Progenitor cell of endocrine pancreas (in vitro differentiated cells): ENCODE measurements at places on chromosomes 3 and 15.

- no peak for DNase-seq
Observed at GRCh38 chr3:19013879-19014278, 134.4 kb upstream of the KCNH8 start.

- no peak for DNase-seq
Observed at GRCh38 chr3:142888099-142888480, 793 bp downstream of the PCOLCE2 start.

DNA sequence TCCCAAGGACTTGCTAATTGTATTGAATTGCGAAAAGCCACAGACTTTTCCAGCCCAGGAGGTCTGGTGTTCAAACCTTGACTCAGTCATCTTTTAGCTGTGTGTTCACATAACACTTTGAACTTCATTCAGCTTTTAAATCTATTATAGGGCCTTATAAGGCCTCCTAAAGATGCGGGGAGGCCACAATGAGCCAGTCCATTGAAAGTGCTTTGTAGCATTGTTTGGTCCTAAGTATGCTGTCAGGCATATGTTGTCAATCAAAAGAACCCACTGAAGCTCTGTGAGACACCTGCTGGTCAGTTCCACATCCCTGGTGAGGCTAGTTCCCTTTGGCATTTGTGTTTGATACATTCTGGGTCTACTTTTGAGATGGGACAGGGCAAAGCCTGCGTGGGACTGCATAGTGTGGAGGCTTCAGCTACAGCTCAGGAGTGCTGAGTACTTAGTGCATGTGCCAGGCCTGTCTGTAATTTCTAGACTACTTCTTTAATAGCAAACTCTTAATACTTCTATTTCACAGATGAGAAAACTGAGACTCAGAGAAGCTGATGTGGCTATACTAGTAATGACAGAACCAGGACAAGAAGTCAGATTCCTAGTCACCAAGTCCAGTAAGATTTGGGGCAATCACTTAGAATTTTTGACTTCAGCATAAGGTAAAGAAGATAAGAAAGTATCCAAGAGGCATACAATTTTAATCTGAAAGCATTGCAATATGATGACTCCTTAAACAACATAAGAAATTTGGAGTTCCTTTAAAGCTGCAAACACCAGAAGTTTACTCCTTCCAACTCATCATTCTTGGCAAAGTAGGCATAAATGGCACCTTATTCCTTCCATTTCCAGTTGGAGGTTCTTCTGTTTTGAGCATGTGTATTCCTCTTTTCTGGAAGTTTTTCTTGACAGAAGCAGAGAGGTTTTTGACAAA lies 213.0 kb downstream of the PDCD6IP start:
- no peak for DNase-seq

DNA sequence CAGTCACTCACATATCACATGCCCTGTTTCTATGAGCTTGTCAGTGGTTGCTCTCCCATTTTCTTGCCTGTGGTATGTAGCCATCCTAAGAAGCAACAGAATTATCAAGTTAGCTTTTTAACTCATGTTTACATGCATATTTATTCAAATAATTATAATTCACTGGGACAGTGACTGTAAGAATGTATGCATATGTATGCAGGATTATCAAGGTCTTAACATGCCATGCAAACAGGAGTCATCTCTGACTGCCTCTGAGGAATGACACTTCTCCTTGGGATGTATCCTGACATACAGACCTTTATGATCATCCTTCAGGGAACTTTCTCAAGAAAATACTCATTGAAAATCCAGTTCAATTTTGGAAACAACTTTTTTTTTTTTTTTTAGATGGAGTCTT lies 240.9 kb downstream of the CPNE4 start:
- no peak for DNase-seq

DNA sequence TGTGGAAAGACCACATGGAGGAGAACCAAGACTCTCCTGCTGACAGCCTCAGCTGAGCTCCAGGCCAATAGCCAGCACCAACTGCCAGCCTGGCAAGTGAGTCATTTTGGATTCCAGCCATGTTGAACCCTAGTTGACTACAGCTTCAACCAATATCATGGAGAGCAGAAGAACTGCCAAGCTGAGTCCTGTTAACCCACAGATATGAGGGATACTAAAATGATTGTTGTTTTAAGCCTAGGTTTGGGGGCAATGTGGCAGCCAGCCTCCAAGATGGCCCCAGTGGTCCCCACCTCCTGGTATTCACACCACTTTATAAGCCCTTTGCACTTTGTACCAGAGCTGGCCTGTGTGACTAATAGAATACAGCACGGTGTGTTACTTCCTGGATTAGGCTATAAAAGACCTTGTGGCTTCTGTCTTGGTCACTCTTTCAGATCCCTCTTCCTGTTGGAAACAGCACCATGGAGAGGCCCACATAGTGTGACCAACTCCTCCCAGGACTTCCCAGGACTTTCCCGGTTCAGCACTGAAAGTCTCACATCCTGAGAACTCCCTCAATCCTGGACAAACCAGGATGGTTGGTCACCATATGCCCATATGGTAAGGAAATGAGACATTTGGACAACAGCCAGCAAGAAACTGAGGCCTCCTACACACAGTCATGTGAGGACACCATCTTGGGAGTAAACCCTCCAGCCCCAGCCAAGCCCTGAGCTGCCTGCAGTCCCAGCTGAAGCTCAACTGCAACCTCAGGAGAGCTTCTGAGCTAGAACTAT lies 32.4 kb upstream of the CDV3 start:
- no peak for DNase-seq

DNA sequence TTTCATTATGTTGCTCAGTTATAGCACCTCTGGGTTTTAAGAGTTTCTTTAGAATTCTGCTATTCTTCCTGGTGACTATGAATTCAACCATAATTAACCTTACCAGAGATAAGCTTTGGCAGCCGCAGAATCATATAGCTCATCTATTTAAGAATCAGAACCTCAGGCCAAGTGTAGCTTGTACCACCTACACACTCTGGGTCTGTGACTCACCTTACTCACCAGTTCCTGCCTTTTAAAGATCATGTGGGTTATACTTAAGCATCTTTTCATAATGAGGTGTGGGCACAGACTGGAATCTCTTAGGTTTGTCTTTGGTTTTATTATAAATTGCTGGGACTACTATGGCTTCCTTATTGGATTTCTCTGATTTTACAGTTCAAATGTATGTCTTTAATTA lies 21.9 kb downstream of the CDV3 start:
- no peak for DNase-seq

- no peak for DNase-seq
Observed at GRCh38 chr15:85100186-85100937, 118.7 kb downstream of the PDE8A start.

DNA sequence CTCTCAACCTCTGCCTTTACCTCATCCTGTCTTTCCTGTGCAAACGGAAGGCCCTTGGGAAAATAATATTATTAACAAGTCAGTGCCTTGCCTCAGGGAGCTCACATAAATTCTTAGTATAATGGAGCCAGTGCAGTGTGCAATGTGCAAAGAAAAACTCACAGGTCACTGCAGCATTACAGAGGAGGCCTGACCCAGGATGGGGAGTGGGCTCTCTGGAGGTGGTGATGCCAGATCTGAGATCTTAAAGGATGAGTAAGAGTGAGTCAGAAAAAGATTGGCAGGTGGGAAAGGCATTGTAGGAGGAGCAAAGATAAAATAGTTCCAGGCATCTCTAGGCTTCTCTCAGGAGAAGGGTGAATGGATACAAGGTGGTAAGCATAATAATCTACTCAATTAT lies 185.6 kb upstream of the ADAMTS9 start:
- no peak for DNase-seq
